ENCODE measurements at places on chromosomes 6 and 20. TPM values are rescaled to one million over a fixed set of nuclear protein-coding genes. Genes with fewer than 3 reads are reported as not detected.

BCAS1 gene
- under 0.01 TPM for total RNA-seq

C20orf96 gene
- total RNA-seq: 1.9 TPM

ZSCAN26 gene
- 21.6 TPM for total RNA-seq

DNA sequence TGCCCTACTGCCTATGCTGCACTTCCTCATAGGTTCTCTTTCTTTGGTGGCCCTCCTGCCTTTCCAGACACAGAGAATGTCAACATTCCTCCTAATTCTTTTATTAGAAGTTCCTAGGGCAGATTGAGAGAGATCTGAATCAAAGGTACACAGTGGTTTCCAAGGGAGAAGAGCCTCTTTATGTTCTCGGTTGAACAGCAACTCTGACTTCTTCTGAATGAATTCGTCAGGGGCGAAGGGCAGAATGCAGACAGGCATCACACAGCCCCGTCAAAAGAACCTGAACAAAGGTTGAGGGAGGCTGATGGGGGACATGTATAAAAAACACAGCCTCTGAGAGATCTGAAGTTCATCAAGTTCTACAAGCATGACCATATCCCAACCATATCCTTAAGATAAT lies 68.1 kb upstream of the DTNBP1 start:
- DNase-seq: no peak

DNA sequence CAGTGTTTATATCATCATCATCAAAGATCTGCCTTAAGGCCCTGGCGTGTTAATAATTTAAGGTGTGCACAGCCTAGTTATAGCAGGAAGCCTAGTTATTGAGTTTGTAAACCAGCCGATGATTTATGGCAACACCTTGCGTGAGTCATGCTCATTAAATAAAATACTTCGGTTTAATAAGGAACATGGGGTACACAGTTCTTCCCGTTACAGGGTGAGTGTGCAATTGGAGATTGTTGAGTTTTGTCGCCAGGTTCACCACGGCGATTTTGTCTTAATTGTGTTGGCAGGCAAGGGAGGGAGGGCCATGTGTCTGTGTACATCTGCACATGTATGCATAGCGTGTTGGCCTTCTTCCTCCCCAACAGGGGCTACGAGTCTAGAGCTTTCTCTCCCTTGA lies 104.0 kb downstream of the TFAP2A start:
- DNase-seq: no peak

DNA sequence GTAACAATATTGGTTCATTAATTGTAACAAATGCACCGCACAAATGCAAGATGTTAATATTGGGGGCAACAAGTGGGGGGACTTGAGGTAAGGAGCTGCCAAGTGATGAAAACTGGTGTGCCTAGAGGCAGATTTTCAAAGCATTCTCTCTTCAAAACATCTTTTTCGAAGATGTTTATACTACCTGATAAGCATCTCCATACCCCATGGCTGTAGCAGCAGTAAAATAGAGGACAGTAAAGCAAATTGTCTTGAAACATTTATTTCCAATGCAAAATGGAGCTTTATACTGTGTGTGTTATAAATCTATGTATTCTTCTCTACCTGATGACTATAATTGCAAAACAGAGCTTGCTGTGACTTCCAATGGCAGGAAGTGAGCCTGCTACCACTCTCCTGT lies 42.5 kb downstream of the MYLIP start:
- DNase-seq: no peak

- DNase-seq: peak; percentile 95
Observed at GRCh38 chr6:37499433-37500293, at the start of gene CCDC167. TSS of gene CCDC167 (minus strand) at chr6:37499893. CDS start at chr6:37499863, 30 bp downstream.

DNA sequence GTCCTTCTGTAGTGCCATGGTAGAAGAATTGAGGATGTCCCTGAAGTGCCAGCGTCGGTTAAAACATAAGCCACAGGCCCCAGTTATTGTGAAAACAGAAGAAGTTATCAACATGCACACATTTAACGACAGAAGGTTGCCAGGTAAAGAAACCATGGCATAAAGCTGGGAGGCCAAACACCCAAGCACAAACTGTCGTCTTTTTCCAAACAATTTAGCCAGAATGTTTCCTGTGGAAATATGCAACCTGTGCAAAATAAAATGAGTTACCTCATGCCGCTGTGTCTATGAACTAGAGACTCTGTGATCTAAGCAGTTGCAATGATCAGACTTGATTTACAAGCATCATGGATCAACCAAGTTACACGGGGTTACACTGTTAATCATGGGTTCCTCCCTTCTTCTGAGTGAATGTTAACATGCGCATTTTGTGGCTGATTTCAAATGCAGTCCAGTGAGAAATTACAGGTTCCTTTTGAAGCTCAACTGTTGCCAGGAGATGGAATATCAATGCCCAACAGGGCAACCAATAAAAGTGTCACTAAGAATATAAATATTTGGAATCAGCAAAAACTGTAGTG lies 674.9 kb downstream of the GRIK2 start:
- no peak for DNase-seq
